ENCODE measurements at places on chromosomes 6 and 20.
A peak's percentile ranks its signal among the peaks of the same experiment; 100 is the strongest.

DNA sequence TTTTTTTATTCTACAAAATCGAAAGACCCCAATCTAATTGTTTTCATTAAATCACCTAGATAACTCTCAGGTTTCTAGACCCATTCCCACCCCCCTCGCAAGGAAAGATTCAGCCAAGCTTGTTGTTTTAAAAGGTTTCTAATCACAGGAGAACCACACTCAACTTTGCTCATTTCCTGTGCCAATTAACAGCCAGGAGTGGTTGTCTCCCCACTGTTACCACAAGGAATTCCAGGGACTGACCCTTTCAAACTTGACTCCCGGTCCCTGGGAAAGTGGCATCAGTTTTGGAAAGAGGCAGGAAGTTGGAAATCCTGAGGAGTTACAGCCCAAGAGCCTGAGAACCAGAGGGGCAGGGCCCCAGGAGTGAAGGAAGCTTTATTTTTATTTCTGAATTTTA, 561.3 kb upstream of the JAG1 start:
- peak; percentile 26 for DNase-seq

DNA sequence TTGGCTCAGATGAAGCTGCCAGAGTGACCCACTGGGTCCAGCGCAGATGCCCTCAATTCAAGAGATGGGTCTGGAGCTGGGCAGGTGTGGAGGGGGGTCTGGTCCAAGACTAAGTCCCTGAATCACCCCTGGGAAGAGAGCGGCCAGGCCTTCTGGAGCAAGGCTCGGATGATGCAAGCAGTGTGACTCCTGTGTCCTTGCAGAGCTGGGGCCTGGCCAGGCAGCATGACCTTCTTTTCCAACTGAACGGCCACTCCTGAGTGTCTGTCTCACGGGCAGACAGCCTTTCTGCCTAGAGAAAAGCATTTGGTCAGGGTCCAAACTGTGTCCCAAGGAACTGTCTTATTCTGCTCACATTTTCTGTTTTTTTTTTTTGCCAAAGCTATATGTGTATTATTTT, 42.6 kb upstream of the FNDC1 start:
- DNase-seq, result no peak

DNA sequence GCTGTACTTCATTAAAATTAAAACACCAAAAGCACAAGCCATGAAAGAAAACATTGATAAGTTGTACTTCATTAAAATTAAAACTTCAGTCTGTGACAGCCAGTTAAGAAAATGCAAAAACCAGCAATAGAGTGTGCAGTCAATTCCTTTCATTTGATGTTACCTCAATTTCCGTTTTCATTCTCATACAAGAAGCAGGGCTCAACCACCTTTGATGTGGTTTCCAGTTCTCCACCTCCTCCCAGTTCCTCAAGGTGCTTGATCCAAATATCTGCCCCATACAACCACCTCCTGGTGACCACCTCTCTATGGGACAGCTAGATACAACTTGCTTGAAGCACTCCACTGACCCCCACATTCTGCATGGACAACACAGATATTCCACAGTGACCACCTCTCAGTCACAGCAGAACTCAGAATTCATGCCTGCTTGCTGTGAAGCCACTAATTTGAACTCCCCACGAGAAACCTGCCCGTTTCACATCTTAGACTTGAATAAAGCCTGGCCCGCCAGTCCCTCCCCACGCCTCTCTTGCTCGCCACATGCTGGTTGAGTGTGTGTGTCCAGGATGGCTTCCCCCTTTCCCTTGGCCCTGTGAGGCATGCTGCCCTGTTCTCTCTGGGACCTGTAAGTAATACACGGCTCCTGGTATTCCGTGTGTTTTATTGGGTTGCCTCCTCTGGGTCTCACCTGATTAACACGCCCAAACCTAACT, 66.1 kb downstream of the FAM50B start:
- DNase-seq, result no peak

DNA sequence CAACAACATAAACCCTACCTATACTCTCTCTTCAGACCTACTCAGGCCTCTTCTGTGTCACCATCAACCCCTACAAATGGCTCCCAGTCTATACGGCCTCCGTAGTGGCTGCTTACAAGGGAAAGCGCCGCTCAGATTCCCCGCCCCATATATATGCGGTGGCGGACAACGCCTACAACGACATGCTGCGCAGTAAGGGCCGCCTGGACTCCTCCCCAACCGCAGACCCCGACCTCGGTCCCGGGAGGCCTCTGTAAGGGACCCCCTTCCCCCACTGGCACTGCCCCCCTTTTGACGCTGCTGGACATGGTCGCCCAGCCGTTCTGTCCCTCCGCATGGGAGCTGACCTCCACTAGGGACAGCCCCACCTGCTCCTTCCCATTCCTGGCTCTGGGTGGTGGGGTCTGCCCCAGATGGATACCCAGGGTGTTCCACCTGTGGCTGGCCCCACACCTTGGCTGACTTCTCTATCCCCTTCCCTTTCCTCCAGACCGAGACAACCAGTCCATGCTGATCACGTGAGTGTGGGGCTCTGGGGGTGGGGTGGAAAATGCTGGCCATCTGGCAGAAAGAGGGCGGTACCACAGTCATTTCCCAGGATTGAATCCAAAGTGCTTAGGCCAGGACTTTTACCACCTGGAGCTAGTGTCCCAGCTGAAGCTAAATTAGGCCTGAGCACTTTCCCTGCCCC, 25.0 kb downstream of the MYH7B start:
- DNase-seq, result no peak

DNA sequence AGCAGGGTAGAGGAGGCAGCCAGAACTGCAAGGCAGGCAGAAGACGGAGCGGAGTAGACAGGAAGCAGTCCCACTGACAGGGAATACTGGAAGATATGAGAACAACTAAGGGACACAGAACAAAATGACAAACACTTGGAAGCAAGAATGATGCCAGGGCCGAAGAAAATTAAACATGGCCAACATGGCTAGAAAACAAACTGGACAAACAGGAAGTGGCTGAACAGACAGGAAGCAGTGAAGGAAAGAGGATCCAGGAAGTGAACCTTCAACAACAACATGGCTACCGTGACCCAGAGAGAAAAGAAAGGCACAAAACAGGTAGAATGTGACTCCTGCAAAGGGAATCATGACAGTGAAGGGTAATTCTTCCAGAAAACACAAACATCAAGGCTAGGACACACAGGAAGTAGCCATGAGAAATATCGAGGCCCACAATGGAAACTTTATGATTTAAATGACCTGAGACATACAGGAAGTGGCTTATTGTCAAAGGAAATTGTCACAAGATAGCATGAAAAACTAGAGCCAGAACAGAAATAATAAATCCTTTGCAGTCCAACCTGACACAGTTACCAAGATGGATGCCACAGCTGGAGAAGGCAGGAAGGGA, 9.1 kb downstream of the COL11A2 start:
- no peak for DNase-seq

GRCh38 chr6:43578748-43579147, 2.8 kb downstream of the POLH start:
- no peak for DNase-seq

GRCh38 chr20:17061715-17062114, 165.1 kb upstream of the PCSK2 start:
- no peak for DNase-seq

DNA sequence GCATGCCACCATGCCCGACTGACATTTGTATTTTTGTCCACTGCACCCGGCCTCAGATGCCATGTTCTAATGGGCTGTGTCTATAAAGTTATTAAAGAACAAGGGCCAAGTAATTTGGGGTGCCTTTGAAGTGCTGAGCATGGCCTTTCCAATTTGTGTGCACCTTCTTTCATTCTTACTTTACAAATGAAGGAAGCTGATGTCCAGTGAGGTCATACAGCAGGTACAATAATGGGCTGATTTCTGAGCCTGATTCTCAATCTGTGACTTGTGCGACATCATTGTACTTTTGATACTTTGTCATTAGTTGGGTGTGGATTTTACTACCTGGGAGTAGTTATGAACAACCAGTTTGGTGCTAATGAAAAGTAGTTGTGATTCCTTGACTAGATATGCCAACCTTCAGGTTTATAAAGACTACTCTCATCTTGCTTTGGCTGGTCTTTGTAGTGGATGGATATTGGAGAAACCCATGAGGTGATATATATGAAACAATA, 94.3 kb downstream of the JARID2 start:
- no peak for DNase-seq

- no peak for DNase-seq
Observed at GRCh38 chr20:46011631-46012482, 3.1 kb downstream of the MMP9 start.

DNA sequence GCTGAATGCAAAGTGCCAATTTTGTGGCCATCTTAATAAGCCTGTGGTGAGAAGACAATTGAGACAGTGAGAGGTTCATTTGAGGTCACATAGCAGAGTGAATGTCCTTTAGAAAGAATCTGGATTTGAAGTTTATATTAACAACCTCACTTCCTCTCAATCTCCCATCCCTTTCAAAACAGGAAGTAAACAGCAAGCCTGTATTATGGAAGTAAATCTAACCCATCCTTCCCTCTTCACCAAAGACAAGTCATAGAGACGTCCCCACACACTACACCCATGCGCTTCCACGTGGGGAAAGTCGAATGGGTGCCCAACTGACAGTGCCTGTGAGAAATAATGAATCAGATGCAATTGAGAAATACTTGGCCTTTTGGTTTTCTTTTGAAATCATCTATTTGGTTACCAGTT, 28.8 kb upstream of the CCND3 start:
- peak; percentile 31 for DNase-seq

DNA sequence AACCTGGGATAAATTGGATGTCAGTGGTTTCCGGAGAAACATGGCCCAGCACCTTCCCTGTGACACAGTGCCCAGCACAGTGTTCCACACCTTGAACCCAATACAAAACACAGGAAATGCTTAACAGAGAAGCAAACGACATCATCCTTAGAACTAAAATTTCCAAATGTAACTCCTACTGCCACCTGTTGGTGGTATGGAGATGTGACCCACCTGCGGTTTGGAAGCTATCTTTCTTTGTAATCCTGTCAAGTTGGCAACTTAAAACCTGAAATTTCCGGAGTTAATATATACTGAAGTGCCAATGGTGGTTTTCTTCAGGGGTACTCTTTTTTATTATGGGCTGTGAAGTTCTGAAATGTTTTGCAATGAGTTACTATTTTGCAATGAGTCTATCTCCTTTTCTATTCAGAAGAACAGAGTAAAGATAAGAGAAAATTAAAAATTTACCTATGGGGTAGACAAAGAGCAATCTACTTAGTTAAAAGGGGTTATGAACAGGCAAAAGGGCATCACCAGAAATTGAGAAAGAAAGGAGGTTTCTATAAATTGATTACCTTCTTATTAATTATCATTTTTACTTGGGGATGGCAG, 658.8 kb downstream of the PTPRT start:
- DNase-seq, result peak; percentile 21

GRCh38 chr6:169099411-169100202, 154.0 kb downstream of the THBS2 start:
- peak; percentile 15 for DNase-seq

DNA sequence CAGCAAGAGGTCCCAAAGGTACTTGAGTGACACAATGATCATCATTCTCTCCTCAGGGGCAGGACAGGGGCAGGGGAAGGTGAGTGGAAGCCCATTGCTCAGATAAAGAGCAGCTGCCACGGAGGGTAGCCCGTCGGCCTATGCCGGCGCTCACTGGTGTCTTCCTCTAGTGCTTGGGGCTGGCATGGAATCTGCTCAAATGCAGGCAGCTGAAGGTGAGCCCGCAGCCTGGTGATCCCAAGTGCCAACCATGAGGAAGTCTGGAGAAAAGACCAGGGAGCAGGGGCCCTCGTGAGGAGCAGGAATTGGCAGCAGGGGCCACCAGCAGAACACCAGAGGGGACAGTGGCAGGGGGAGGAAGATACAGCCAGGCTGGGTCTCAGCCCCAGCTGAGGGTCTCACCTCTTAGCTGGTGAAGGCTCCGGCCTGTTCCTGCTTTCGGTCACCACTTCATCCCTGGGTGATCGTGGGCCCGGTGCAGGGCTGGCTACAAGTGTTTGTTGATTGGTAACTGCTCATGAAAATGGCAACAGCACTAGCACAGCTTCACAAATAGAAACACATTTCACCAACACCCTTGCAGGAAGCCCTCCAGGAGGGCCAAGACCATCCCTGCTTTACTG, 24.7 kb downstream of the RBCK1 start:
- DNase-seq, result no peak
